ENCODE measurements at places on chromosomes 7 and 10.

- H3K36me3 ChIP-seq, result no peaks in the 10 kb centered on the region
- H3K4me1 ChIP-seq, result no peaks in the 10 kb centered on the region
- no peak overlapping the region for H3K4me3 ChIP-seq
- no peak overlapping the region for H3K27ac ChIP-seq
Observed at GRCh38 chr7:125088555-125088954, 158.9 kb upstream of the POT1 start.

DNA sequence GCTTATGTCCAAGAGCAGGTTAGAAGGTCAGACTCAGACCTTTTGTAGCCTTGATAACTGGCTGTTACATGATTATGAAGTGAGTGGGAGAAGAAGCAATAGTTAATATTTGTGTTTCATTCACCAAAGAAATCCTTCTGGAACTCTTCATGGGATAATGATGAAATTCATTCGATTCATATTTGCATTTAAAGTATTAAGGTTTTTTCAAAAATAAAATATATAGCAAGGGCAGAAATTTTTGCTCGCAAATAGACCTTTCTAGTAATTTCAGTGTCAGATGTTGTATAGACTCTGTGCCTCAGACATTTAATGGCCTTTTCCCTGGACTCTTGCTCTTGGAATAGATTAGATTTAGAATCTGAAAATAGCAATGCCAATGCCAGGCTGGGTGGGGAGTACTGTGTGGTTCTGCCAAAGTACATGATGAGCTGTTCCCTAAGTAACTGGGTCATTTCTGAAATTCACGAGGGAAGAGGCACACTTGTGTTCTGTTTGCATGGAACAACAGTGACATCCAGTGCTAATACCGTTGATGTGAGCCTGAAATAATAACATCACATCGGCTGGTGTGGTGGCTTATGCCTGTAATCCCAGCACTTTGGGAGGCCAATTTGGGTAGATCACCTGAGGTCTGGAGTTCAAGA lies 119.2 kb downstream of the MBL2 start:
- H3K4me3 ChIP-seq, result no peak overlapping the region
- no peaks in the 10 kb centered on the region for H3K4me1 ChIP-seq
- no peak for DNase-seq
- H3K36me3 ChIP-seq, result no peaks in the 10 kb centered on the region
- H3K27me3 ChIP-seq, result no peaks in the 10 kb centered on the region

- H3K27me3 ChIP-seq, result no peaks in the 10 kb centered on the region
- H3K4me1 ChIP-seq, result no peaks in the 10 kb centered on the region
- no peaks in the 10 kb centered on the region for H3K36me3 ChIP-seq
- DNase-seq, result no peak
Observed at GRCh38 chr10:30935078-30935477, 96.6 kb downstream of the ZNF438 start.

DNA sequence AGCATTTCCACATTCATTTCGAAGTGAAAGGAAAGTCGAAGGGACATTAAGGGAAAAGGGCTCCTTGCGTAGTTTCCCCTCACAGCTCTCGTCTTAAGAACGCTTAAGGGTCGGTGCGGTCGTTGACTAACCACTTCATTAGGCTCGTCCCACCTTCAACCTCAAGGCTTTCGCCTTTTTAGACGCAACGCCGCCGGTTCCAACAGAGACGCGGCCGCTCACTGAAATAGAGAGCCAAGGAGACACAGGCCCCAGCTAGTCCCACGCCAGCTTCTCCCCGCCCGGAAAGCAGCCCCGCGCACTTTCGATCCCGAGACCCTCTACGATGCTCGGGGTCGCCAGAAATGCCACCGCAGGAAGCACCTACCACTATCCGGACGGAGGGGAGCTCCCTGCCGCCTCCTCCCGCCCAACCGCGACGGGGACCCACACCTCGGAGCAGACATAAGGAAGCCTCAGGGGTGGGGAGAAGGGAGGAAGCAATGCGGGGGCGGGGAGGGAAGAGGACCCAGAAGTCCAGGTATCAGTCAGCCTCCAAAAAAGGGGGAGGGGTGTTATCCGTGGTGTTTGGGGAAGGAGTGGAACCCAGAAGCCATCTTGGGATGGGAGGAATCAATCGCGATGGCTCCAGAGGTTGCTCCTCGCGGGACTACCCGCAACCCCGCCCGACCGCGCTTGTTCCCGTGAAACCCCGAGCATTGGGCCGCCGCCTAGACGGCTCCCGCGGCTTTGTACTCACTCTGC lies 559 bp downstream of the TRA2A start:
- peak overlapping the region; percentile 95 for H3K4me3 ChIP-seq
- peak overlapping the region; percentile 99 for H3K27ac ChIP-seq
- H3K36me3 ChIP-seq, result no peaks in the 10 kb centered on the region

GRCh38 chr7:127594490-127594889 lies 954 bp downstream of the FSCN3 start:
- H3K27ac ChIP-seq, result no peak overlapping the region
- peaks cover 16% of the 10 kb centered on the region for H3K36me3 ChIP-seq
- no peaks in the 10 kb centered on the region for H3K27me3 ChIP-seq
- no peak for DNase-seq
- H3K4me1 ChIP-seq, result peaks cover 2% of the 10 kb centered on the region
- no peak overlapping the region for H3K4me3 ChIP-seq
